Upper lobe of right lung (tissue), 1 donor: ENCODE measurements at places on chromosomes 16 and 17.

- no peak for DNase-seq
These were observed 521 bp upstream of the G6PC3 start for GRCh38 chr17:44069974-44070454.

DNA sequence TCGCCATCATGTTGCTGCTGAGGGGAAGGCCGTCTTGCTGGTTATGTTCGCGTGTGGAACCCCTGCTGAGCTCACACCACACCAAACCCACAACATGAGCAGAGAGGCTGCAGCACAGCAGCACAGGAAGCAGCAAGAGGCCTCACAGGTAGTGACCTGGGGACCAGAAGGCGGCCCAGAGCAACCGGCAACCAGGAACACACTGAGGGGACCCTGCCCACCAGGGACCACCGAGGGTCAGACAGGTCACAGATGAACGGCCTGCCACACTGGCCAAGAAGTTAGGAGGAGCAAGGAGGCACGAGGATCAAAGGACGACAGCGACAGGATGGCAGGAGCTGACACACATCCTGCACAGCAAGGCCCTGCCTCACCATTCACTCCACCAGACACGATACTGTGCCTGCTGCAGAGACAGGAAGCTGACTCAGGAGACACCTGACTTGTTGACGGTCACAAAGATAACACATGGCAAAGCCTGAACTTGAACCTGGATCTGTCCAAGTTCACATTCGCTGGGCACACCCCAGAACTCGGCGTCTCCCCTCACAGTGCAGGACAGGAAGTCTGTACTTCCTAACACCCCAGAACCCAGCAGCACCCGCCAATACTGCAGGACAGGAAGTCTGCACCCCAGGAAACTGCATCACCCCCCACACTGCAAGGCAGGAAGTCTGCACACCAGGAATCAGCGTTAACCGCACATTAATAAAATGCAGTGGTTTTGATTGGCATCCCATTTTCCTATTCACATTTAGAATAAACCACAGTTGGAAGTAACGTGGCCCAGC is 98.5 kb downstream of the ZNF778 start:
- no peak for DNase-seq

GRCh38 chr16:74942566-74942965 is 42.4 kb downstream of the WDR59 start:
- no peak for DNase-seq

- no peak for DNase-seq
These were observed 45.0 kb downstream of the TEX2 start for GRCh38 chr17:64218066-64218465.

DNA sequence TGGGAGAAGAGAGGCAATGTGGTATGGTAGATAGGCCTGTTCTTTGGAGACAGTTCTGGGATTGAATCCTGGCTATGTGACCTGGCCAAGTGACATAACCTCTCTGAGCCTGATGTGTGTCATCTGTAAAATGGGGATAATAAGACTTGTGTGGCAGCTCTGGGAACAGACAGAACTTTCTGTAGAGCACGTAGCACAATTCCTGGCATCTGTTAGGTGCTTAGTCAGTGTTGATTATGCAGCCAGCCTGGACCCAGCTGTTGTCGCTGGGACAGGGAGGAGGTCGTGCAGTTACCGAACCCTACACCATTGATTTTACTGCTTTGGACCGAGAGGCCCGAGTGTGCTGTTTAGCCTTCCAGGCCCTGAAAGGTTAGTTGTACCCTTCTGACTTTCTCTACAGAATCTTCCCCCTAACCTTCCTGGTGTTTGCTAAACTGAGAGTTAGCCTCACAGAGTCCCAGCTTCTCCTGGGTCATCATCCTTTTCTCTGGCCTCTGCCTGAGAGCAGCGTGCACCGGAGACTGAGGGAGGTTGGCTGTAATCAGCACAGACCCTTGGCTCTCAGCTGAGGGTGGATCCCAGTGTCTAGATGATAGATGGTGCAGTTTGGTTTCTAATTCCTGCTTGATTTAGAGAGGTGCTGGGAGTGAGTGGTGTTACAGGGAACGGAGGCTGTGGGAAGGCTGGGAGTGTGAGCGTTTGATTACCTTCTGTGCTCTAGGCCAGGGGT is 31.9 kb downstream of the MSI2 start:
- no peak for DNase-seq

GRCh38 chr16:18018376-18018775 is 318.2 kb downstream of the NPIPA8 start:
- no peak for DNase-seq

DNA sequence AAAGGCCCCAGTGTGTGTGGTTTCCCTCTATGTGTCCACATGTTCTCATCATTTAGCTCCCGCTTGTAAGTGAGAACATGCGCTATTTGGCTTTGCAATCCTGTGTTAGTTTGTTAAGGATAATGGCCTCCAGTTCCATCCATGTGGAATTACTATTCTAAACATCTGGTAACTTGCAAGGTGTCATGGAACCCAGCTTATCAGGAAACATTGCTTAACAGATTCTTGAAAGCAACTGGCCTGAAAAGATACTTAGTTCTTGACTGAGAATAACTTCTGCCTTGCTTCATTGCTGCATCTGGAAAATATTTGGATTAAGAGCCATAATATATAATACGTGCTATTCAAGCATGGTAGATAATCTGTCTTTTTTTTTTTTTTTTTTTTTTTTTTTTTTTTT is 27.8 kb downstream of the PAFAH1B1 start:
- DNase-seq = no peak

GRCh38 chr17:73292031-73292531 is 19.7 kb downstream of the CDC42EP4 start:
- no peak for DNase-seq

DNA sequence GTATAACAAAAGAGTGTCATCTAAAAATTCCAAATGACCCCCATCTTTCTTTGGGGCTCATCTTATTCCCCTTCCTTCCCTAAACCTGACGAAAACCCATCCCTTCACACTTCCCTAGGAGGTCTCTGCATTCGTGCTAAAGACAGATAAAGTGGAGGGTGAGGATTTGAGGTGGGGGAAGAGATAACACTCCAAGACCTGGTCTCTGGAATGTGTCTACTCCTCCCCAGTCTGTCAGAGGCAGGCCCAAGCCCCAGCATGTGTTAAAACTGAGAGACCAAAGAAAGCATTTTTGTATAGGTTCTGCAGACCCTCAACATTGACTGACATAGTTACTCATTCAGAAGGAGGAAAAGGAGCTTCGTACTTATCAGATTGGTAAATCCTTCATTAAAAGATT is 11.0 kb upstream of the LHX1 start:
- DNase-seq = no peak

GRCh38 chr16:79182616-79183015 is 417.9 kb downstream of the MAF start:
- no peak for DNase-seq

DNA sequence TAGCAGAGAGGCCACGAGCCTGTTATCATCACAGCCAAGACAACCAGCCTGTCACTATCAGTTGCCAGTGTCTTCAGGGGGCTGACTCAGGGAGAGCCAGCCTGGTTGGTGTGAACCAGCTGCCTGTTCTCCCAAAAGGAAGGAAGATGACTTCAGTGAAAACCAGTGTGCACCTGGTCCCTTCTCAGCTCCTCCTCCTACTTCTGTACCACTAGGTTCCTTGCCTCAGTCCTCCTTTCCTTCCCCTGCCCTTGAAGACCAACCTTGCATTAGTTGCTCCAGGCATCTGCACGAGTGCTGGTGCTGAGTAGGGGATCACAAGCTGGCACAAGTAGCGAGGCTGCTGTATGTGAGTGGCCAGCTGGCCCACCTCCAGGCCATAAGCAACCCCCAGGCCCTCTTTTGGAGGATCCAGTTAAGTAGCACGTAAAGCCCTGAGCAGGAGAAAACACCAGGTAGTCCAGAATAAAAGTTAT is 8.5 kb downstream of the TUBG1 start:
- DNase-seq = no peak
